Naive B cell (primary cell): ENCODE measurements at places on chromosomes 7 and 10. TPM values are rescaled to one million over a fixed set of nuclear protein-coding genes. Genes with fewer than 3 reads are reported as not detected.

The MACC1 gene
- 1.7 TPM for polyA plus RNA-seq

The TSPAN12 gene
- not detected for polyA plus RNA-seq

The COL13A1 gene
- polyA plus RNA-seq: not detected

The NRAP gene
- polyA plus RNA-seq: not detected

The NUPR2 gene
- not detected for polyA plus RNA-seq

The HTR5A gene
- polyA plus RNA-seq: not detected

The CDK6 gene
- polyA plus RNA-seq: 10.6 TPM

The MMP21 gene
- not detected for polyA plus RNA-seq

The MYL10 gene
- polyA plus RNA-seq: not detected

The ANKRD30A gene
- polyA plus RNA-seq: not detected

The IL6 gene
- 6.1 TPM for polyA plus RNA-seq

The C10orf62 gene
- polyA plus RNA-seq: not detected

- H3K27ac ChIP-seq: peak overlapping the region; percentile 56
- DNase-seq: peak; percentile 39
- H3K4me3 ChIP-seq: peak overlapping the region; percentile 57
- H3K27me3 ChIP-seq: peaks cover 23% of the 10 kb centered on the region
- peaks cover 14% of the 10 kb centered on the region for H3K36me3 ChIP-seq
- H3K4me1 ChIP-seq: peaks cover 28% of the 10 kb centered on the region
These were observed 81.0 kb upstream of the PFKP start for GRCh38 chr10:2986391-2986801.

GRCh38 chr10:31133792-31134310, 102.2 kb upstream of the ZNF438 start:
- peak; percentile 47 for DNase-seq
- H3K4me1 ChIP-seq: peaks cover 10% of the 10 kb centered on the region
- H3K36me3 ChIP-seq: no peaks in the 10 kb centered on the region
- no peaks in the 10 kb centered on the region for H3K27me3 ChIP-seq
- H3K4me3 ChIP-seq: peak overlapping the region; percentile 90
- no peak overlapping the region for H3K27ac ChIP-seq

DNA sequence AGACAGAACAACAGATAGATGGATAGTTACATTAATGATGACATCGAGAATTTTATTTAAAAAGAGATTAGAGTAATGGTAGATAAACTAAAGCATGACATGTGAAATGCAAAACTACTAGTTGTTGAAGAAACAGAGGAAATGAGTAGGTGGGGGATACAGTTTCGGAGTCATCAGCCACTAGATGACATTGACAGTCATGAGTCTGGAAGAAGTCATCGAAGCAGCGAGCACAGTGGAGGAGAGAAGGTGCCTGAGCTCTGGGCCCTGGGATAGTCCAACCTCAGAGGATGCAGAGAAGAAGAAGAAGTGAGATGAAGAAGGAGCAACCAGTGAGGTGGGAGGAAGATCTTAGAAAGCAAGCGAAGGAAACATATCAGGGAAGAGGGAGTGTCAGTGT, 20.2 kb upstream of the SEC61A2 start:
- H3K4me3 ChIP-seq: no peak overlapping the region
- peaks cover 23% of the 10 kb centered on the region for H3K4me1 ChIP-seq
- H3K36me3 ChIP-seq: peaks cover 6% of the 10 kb centered on the region
- no peak for DNase-seq
- peak overlapping the region; percentile 14 for H3K27ac ChIP-seq

DNA sequence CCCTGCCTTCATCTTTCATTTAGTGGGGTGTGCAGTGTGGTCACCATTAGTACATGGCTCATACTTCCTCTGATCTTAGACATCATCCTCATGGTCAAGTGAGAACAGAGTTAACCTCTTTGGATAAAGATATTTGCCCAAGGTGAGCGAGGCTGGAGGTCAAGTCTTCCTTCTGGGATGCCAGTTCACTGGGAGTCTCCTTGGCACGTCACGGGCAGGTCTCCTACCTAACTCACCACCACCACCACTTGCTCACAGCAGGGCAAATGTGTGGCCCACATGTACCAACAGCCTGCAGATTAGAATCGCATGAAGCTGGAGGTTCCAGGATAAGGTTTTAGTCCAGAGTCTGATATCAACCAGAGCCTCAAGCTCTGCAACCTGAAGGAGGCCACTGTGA, 164.6 kb downstream of the USP6NL start:
- peaks cover 42% of the 10 kb centered on the region for H3K4me1 ChIP-seq
- no peak overlapping the region for H3K27ac ChIP-seq
- H3K27me3 ChIP-seq: no peaks in the 10 kb centered on the region
- H3K4me3 ChIP-seq: no peak overlapping the region
- no peaks in the 10 kb centered on the region for H3K36me3 ChIP-seq
- no peak for DNase-seq

- H3K4me1 ChIP-seq: no peaks in the 10 kb centered on the region
- no peak overlapping the region for H3K4me3 ChIP-seq
- H3K27ac ChIP-seq: no peak overlapping the region
- no peaks in the 10 kb centered on the region for H3K27me3 ChIP-seq
These were observed 137.4 kb upstream of the PTN start for GRCh38 chr7:137480824-137481365.

DNA sequence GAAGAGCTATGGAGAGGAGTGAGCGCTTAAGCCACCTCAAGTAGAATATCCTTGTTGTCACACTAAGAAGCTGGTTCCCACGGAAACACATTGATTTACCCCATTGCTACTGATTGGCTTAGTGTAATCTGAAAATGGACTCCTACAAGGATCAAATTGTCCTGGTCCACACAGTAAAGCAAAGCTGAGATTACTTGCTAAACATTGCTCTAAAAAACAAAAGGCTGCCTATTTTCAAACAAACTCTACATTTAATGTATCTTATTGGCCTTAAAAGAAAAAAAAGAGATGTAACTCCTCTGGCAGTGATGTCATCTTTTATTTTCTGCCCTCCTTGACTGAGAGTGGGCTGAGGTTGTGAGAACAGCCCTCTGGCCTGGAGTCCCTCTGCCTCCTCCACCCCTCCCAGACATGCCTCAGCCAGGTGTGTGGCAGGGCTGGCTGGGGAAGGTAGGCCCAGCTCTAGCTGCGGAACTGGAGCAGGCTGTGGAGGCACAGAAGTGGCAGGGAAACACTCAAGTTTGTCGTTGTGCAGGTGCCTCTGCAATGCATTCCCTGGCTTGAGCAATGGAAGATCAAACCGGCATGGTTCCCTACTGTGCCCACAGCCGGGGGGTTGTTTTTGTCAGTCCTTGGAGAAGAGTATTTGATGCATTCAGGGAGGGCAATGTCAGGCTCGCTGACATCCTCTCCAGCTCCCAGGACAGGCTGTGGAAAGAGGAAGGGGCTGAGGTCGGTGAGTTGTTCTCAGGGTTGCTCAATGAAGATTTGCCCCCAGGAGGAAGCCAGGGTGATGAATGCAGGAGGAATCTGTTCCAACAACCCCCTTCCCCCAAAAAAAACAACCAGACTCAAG, 9.1 kb downstream of the KLF6 start:
- no peak for DNase-seq
- H3K4me3 ChIP-seq: no peak overlapping the region
- H3K4me1 ChIP-seq: peaks cover 27% of the 10 kb centered on the region
- H3K27me3 ChIP-seq: no peaks in the 10 kb centered on the region

GRCh38 chr10:69757553-69758309, 44.0 kb upstream of the COL13A1 start:
- H3K36me3 ChIP-seq: no peaks in the 10 kb centered on the region
- peaks cover 4% of the 10 kb centered on the region for H3K27me3 ChIP-seq
- no peak overlapping the region for H3K4me3 ChIP-seq
- H3K27ac ChIP-seq: no peak overlapping the region

DNA sequence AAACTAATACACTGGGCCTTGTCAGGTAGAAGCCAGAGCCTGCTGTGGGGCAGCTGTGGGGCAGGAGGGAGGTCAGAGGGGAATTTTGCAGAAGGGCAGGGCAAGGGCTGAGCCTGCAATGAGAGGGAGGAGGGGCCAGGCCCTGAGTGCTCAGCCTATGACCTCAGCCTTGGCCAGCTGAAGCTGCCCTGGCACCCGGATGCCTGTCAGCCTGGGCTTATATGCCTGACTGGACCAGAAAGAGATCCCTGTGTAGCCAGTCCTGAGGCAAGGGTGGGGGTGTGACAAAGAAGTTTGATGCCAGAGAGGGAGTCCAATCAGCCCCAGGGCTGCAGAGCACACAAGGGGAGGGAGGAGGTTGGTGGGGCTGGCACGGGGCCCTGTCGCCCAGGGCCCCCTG, 22.3 kb upstream of the PRRT4 start:
- H3K36me3 ChIP-seq: no peaks in the 10 kb centered on the region
- no peak for DNase-seq
- peaks cover 7% of the 10 kb centered on the region for H3K4me1 ChIP-seq
- H3K27ac ChIP-seq: no peak overlapping the region
- H3K27me3 ChIP-seq: no peaks in the 10 kb centered on the region

DNA sequence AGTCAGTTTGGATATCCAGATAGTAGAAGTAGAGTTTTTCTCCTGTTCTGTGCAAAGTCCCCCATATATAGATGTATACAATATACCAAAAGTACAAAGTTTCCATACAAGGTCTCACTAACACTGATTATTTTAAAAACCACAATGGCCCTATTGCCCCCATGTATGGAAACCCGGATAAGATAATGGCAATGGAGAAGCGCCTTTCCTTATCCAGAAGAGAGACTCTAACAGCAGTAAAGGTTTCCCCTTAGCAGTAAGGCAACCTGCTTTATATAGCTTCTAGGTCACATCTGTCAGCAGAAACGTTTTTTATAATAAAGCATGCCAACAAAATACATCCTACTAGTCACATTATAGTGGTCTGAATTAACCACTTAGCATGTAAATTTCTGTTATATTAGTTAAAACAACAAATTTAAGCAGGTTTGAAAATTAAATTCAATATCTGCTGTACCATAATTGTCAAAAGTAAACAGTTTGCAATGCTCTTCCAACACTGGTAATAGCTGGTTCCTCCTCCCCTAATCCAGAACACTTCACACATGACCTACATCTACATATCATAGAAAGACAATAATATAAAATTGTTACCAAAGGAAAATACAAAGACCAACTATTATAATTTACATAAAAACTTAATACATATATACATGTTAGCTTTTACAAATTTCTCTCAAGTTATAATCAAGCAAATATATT, 22.4 kb downstream of the USP6NL start:
- H3K27me3 ChIP-seq: no peaks in the 10 kb centered on the region
- H3K27ac ChIP-seq: peak overlapping the region; percentile 39
- peaks cover 7% of the 10 kb centered on the region for H3K36me3 ChIP-seq
- peaks cover 52% of the 10 kb centered on the region for H3K4me1 ChIP-seq
- no peak overlapping the region for H3K4me3 ChIP-seq

- H3K27me3 ChIP-seq: peaks cover 10% of the 10 kb centered on the region
- no peaks in the 10 kb centered on the region for H3K4me1 ChIP-seq
- DNase-seq: no peak
- H3K36me3 ChIP-seq: no peaks in the 10 kb centered on the region
These were observed 80.9 kb upstream of the TFEC start for GRCh38 chr7:116111475-116111874.

- H3K27me3 ChIP-seq: no peaks in the 10 kb centered on the region
- H3K36me3 ChIP-seq: no peaks in the 10 kb centered on the region
- no peak overlapping the region for H3K27ac ChIP-seq
- H3K4me3 ChIP-seq: no peak overlapping the region
- no peak for DNase-seq
- no peaks in the 10 kb centered on the region for H3K4me1 ChIP-seq
These were observed 169.3 kb upstream of the GLI3 start for GRCh38 chr7:42406358-42406757.

DNA sequence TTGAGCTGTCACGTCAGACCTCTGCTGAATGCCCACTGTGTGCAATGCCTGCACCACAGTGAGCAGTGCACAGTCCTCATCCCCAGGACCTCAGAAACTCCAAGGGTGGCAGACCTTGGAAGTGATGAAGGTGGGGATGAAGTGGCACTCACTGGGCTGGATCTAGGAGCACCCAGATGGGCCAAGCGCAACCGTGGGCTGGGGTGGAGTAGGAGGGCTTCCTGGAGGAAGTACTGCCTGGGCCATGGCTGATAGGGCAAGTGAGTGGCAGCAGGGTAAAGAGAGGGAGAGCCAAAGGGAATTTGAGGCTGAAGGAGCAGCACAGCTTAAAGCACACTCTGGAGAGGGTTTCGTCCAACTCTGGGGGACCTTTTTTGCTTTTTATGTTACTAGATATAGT, 52.3 kb downstream of the RBM20 start:
- H3K27me3 ChIP-seq: peaks cover 17% of the 10 kb centered on the region
- no peak overlapping the region for H3K27ac ChIP-seq
- no peak overlapping the region for H3K4me3 ChIP-seq
- peaks cover 8% of the 10 kb centered on the region for H3K36me3 ChIP-seq
